ENCODE measurements at places on chromosomes 16 and 17.

DNA sequence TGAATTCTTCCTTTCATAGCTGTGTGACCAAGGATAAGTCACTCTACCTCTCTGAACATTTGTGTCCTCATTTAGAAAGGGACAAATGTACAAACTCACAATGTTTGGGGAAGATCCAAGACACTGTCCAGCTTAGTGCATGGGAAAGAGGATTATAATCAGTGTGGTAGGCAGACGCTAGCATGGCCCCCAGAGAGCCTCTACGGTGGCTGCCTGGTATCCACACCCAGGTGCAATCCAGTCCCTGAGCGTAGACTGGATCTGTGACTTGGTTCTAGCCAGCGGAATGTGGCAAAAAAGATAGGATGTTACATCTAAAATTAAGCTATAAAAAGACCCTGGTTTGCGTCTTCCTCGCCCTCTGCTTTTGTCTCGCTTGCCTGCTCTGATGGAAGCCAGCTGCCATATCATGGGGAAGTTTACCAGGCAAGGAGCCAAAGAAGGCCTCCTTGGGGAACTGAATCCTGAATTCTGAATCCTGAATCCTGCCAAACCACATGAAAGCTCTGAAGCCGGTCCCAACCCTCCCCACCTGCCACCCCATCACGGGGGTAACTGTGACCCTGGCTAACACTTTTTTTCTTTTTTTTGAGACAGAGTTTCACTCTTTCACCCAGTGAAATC, 51.7 kb downstream of the PLXDC1 start:
- DNase-seq, result no peak

DNA sequence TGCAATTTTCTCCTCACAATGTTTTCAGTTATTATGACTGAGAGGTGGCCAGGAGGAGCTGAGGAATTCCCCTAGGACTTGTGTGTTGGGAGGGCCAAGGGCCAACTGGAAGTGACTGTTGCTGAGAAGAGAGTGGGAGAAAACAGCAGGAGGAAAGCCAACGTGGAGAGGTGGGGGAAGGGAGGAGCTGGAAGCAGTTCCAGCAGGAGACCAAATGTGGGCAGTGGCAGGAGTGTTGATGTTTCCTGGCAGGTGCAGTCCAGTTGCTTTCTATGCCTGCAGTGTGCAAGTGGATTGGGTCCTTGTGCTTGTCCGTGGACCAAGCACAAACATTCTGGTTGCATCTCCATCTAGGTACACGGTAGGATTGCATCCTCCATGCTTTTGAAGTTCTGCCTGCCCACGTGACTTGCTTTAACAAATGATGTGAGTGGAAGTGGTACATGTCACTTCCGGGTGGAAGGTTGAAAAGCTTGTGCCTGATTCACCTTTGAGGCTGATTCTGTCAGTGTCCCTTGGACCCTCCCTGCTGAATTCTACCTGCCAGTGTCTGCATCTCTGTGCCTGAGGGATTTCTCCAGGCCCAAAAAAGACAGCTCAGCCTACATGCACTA, 54.7 kb upstream of the CRHR1 start:
- no peak for DNase-seq

DNA sequence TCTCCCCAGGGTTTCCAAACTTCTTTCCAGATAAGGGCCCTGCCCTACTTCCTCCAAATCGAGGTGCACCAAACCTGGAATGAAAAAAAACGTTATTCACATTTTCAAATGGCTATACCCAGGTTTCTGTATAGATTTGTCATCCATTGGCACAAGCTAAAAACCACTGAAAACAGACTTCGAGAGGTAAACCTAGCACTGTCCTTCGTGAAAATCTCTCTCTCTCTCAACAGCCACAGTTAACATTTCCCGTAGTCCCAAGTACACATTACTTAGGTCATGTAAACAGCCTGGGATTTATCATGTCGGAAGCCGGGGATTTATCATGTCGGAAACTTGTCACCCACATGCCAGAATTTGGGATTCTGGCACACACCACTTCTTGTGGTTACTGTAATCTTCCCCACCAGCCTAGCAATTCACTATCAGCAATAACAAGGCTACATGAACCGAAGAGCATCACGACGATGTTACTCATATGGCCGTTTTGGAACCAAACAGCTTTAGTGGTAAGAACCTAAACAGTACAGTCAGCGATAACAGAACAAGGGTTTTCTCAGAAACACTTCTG, 1.2 kb downstream of the DDX5 start:
- DNase-seq, result no peak

GRCh38 chr17:41513168-41513547, 5.5 kb downstream of the KRT15 start:
- DNase-seq, result no peak

GRCh38 chr16:14384745-14385144, 245.3 kb downstream of the PARN start:
- DNase-seq, result no peak

GRCh38 chr17:10071141-10071540, 127.3 kb downstream of the GAS7 start:
- DNase-seq, result no peak

- DNase-seq, result no peak
Observed at GRCh38 chr17:8255499-8255898, 6.4 kb downstream of the PFAS start.

DNA sequence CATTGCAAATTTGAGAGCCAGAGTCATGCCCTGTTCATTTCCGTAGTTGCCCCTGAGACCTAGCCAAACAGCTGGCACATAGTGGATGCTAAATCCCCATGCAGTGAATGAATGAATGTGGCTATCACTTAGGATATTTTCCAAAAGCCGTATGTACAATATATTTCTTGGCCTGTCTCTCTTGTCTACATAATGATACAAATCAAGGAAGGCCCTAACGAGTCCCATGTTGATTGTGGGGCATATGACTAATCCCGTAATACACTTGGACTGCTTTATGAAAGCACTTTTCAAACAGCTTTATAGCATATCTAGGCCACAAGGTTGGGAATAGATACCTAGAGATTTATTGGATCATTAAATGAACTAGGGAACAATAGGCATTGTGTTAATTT, 478.0 kb downstream of the SLC39A11 start:
- DNase-seq, result no peak

DNA sequence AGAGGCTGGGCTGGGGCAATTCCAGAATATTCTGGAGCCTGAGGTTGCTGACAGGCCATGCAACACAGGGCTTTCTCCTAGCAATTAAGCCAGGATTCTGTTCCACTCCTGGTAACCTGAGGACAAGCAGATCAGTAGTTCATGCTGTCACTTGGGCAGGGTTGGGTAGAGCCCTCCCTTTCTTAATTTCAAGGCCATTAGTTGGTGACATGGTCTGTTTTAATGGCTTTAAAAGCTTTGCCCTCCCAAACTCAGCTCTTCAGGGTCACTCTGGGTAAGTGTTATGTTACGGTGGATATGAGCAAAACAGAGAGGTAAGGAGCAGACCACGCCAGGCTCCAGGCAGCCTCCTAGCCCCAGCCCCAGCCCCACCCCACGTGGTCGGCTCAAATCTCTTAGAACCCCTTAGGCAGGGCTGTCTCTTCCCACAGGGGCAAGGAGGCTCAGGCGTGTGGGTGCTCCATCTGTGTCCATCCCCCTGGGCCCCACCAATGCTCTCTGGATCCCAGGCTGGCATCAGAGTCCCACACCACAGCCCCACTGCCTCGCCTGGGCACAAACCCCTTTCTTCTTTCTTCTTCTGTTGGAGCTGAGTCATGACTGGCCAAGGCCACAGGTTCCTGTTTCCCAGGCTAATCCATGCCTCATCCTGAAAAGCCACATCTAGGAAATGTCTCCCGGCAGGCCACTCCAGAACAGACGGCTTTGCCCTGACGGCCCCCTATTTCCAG, 27.5 kb downstream of the CEP295NL start:
- DNase-seq, result no peak

GRCh38 chr17:42202159-42202558, 7.9 kb upstream of the GHDC start:
- DNase-seq, result no peak

GRCh38 chr16:53771655-53772497, 67.9 kb downstream of the FTO start:
- no peak for DNase-seq

DNA sequence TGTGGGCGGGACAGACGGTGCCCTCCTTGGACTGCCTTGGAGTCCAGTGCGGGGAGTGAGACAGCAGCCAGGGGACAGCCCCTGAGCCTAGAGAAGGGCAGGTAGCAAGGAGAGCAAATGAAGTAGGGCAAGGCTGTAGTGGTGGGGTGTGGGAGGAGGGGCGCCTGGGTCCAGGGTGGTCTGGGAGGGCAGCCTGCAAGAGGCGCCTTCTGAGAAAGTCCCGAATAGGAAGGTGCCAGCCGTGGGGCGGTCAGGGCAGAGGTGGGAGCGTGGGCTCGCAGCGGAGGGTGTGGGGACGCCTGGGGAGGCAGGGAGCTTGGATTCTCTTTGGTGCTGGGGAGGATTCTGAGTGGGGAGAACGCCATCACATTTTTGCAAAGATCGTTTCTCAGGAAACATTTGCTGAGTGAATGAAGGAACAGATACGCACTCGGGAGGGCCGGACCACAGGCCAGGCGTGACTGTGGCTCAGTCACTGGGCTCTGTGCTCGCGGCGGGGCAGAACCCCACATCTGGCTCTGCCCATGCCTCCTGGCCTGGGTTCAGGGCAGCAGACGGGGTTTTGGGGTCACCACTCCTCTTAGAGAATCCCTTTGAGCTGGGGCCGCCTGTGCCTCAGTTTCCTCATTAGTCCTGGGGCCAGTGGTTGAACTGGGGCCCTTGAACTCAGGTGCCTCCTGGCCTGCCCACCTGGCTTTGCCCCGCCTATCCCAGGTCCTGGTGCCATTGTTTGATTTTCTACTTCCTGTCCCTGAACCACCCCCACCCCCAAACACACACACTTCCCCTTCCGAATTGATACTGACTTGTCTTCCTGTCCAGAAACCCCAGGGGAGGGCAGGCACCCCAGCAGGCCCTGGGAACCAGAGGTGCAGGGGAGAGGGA, 4.2 kb downstream of the SNN start:
- no peak for DNase-seq

GRCh38 chr16:62568926-62569325, 532.7 kb upstream of the CDH8 start:
- no peak for DNase-seq
